ENCODE measurements at places on chromosomes 16 and 17.

- DNase-seq: no peak
These were observed 3.7 kb upstream of the SCNN1B start for GRCh38 chr16:23298290-23298915.

DNA sequence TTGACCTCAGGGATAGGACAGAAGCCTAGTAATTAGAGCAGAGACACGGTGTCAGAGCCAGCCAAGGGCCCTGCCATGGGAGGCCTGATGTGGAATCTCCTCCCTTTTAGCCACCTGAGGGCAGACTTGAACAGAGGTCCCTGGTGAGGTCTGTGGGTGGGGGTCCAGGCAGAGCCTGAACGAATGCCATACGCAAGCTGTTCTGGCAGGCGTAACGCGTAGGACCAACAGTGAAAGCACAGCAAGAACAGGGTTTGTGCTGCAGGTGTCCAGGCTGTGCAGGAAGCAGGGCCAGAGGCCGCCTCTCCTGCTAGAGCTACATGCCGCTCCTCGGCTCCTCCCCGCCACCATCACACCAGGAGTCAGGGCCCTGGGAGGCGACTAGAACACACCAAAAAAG is 81.9 kb upstream of the TBX2 start:
- no peak for DNase-seq

DNA sequence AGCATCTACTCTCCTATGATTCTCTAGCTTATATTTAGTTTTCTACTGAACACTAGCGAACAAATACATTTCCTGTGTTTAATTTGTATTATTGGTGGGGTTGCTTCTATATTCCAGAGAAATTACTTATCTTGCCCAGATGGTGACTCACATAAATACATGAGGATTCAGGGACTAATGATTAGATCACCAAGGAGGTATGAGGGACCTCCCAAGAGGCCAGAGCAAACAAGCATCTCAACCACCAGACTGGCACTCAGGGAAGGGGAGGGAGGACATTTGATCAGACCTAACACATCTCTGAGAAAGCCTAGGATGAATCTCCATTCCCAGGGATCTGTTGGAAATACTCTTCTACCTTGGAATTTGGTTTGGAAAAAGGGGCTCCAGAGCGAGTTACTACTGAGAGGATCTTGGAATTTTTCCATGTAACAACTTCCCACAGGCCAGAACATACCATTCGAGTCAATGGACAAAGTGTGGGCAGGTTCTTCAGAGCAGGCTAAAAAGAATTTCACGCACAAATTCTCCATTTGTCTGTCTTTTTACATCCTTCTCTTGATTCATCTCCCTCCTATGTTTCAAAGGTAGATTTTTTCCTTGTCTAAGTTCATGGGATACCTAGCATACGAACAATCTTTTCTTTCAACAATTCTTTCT is 262.6 kb upstream of the MYOCD start:
- no peak for DNase-seq

DNA sequence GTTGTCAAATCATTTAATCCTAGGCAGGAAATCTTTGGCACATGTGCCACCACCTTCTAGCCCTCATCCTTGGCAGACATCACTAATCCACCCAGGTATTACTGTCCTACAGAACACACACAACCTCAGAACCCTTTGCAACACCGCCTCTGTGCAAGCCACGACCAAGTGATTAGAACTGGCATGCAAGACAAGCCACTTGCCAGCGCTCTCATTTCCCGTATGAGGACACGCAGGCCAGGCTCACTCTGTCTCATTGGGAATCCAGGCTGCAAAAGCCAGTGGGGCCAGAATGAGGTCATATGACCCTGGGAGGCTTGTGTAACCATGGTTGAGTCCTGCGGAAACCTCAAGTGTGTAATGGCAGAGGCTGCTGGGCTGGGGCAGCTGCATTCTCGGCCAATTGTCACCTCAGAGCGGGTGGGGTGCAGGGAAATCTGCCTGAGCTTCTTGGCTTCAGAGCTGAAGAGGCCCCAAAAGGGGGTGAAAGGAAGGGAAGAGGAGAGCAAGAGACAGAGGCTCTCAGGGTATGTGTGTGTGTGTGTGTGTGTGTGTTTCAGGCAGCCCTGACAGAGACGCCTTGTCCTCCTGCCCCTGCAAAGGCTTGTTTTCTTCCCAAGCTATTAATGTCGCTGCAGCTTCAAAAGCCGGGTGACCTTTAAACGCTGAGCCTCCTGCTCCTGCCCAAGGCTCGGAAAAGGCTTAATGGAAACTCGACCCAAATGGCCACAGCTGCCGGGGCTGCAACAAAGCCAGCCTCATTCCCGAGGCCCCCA is 43.2 kb upstream of the MRPS23 start:
- peak; percentile 98 for DNase-seq

DNA sequence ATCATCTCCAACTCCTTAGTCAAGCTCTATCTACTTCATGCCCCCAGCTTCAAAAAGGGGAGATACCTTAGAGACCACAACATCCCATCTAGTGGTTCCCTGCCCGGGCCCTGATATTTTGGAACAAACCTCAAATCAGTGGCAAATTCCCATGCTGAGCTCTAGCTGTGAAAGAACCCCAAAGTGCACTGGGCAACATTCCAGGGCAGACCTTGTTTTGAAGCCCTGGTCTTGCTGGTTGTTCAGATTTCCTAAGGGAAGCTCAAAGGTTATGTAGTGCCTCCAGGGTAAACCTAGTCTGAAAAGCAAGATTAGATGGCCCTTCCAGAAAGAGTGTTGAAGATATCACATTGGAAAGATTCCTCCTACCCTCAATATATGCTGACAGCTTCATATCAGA is 16.3 kb downstream of the FAM117A start:
- no peak for DNase-seq

DNA sequence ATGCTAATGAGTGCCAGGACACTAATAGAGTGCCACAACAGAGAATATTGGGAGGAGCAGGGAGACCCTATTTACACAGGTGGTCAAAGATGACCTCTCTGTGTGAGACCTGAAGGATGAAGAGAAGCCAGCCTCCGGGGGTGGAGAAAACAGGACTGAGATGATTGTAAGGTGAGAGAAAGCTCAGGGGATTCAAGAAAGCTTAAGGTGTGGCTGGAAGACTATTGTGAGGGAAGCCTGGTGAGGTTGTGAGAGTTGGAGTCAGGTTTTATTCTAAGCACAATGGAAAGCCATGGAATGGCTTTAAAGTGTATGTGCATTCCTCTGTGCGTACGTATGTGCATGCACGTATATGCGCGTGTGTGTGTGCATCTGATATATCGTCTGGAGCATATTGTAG is 10.4 kb upstream of the MARCHF10 start:
- no peak for DNase-seq

- no peak for DNase-seq
These were observed 65.3 kb upstream of the MYOCD start for GRCh38 chr17:12600349-12600748.

GRCh38 chr16:24087891-24088410 is 168.2 kb upstream of the CACNG3 start:
- no peak for DNase-seq

DNA sequence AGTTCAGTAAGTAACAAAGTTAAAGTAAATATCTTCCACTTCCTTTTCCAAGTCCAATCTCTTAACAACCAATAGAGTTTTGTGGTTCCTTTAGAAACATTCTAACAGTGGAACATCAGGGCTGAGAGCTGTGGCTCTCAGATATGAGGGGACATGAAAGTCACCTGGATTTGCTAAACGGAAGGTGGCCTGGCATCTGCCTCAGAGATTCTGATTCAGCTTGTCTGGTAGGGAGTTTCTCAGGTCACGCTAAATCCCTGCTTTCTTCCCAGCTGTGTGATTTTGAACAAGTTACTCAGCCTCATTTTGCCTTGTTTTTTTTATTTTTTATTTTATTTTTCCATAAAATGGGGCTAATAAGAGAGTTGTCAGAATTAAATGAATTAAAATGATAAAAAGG is 411.0 kb upstream of the CDH11 start:
- no peak for DNase-seq

DNA sequence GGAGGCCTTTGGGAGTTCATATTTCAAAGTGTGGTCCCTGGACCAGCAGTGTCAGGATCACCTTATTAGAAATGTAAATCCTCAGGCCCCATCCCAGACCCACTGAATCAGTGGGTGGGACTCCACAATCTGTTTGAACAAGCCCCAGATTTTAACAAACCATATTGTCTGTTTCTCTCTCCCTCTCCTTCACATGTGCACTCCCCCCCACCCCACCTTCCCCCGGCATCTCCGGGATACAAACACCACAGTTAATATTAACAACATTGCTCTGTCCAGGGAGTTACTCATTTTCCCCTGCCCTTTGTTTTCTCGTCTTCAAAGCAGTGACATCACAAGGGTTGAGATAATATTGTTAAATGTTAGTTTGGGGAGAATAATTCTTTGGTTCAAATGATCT is 127.3 kb downstream of the KATNIP start:
- DNase-seq: no peak

DNA sequence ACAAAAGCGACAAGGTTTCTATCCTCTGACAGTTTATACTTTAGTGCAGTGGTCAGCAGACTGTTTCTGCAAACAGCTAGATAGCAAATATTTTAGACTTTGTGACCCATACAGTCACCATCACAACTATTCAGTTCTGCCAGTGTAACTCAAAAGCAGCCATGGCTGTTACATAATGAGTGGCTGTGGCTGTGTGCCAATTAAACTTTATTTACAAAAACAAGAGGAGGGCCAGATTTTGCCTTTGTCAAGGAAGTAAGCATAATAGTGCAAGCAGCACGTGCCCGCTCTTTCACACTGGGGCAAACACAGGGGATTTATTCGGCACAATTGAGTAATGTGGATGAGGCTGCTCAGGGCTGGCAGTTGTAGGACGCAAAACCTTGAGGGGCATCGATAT is 551.5 kb downstream of the MAF start:
- no peak for DNase-seq

GRCh38 chr16:51050377-51050706 is 100.7 kb downstream of the SALL1 start:
- DNase-seq: no peak

DNA sequence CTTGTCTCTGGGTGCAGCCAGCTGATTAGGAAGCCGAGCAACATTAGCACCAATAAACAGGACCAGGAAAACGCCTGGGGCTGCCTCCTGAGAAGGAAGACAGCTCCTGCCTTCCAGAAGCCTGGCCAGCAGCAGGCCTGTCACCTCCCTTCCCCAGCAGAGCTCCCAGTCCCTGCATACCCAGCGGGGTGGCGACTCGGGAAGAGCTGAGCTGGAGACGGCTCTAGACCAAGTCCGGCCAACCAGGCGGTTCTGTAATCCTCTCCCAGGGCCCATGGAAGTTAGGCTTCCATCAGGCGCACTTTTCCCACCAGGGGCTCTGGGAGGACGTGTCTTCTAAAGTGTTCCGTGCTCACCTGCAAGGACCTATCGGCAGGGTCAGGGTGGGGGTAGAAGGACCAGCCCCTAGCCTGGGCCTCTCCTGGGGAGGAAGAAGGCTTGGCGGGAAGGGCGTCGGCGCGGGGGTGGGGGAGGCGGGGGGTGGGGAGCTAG is 12.0 kb upstream of the CLUH start:
- DNase-seq: no peak

Measured in suppressor macrophage treated with lipopolysaccharide for 1 hour (primary cell).